ENCODE measurements at places on chromosomes 1 and 21.

GRCh38 chr21:35249636-35250035 is 200.5 kb upstream of the RUNX1 start:
- no peak for DNase-seq

DNA sequence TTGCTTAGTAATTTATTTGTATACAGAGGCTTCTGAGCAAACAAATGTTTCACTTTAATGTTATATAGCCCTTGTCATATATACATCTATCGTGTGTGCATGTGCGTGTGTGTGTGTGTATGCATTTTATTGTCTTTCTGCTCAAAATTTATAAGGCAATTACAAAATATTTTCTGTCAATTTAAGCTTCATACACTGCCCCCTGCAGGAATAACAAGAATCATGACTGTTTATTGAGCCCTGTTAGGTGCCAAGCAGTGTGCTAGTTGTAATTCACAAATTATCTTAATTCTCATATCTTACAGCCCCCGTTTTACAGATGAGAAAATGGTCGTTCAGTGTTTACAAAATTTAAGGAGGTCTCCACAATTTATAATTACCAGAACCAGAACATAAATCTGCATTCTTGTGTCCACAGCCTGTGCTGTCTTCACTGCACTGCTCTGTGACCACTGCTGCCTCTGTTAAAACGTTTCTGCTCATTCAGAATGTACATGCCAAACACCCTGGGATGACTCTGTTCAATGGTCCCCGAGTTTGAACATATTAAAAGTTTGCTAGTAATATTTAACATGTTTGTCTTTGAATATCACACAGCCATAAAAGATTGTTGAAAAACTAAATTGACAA is 181.3 kb downstream of the ATP6V1G3 start:
- DNase-seq, result peak; percentile 65

DNA sequence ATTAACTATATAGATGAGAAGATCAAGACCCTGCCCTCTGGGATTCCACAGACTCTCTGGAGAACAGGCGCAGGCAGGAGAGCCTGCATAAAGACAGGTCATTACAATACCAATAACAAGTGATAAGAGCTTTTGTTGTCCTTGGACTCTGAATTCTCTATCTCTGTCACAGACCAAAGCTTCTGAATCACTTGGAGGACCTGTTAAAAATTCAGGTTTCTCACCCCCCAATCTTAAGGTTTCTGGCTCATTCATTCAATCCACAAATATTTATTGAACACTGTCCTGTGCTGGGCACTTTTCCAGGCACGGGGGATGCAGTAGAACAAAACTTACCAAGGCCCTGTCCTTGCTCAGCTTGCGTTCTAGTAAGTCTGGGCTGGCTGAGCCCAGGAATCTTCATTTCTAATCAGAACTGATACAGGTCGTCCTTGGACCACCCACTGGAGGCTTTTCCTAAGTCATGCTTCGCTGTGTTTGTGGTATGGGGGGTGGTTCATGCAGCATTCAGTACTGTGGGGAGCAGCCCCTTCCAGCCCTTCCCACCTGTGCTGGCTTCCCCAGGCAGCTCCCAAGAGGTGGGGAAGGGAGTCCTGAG is 1.4 kb downstream of the EFNA4 start:
- DNase-seq, result no peak

- DNase-seq, result no peak
Observed at GRCh38 chr21:45855248-45855811, 126.2 kb upstream of the COL6A1 start.

GRCh38 chr1:178161516-178161915 is 67.6 kb downstream of the RASAL2 start:
- no peak for DNase-seq

- no peak for DNase-seq
Observed at GRCh38 chr1:202854787-202855186, 34.2 kb downstream of the RABIF start.

DNA sequence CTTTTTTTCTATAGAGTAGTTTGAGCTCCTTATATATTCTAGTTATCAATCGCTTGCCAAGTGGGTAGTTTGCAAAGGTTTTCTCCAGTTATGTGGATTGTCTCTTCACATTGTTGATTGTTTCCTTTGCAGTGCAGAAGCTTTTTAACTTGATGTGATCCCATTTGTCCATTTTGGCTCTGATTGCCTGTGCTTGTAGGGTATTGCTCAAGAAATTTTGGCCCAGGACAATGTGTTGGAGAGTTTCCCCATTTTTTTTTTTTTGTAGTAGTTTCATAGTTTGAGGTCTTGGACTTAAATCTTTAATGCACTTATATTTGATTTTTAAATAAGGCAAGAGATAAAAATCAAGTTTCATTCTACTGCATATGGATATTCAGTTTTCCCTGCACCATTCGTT is 774.8 kb upstream of the ADAMTS5 start:
- DNase-seq, result no peak

DNA sequence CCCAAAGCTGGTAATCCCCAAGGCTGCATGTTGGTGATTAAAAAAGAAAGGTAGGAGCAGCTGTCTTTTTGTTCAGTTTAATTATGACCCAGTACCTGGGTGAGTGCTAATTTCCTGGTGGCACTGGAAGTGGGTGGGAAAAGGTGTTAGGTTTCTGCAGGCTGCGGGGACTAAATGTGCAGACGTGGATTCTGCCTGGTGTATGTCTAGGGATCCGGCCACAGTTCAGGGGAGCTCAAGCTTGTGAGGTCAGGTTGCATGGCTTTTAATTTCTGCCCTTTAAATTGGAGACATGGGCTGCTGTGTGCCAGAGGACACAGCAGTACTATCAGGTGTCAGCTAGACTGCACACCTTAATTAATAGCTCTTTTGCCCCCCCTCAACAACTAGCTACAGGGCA is 20.3 kb upstream of the TBX19 start:
- no peak for DNase-seq

DNA sequence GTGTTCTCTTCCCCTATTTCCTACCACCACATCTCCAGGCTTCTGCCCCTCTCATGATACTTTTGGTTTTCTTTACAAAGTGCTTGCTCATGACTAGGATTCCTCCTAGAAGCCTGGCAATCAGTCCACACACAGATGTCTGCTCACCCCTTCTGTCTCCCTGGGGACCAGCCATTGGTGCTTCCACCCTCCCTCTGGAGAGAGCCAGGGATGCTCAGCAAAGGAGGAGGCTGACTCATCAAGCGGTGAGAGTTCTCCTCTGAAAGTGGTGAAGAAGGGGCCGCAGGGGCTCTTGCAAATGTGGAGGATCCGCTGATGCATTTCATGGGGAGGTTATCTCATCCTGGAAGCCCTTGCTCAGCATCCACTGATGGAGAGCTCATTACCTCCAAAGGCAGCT is 14.5 kb downstream of the NT5C1A start:
- DNase-seq, result no peak

- DNase-seq, result peak; percentile 85
Observed at GRCh38 chr1:62746086-62746808, 37.7 kb upstream of the ATG4C start.

Data from hematopoietic multipotent progenitor cell treated with erythropoietin and hydrocortisone succinate and interleukin-3 and kit ligand, for 6 days (in vitro differentiated cells).